ENCODE measurements at places on chromosomes 12 and 14.

DNA sequence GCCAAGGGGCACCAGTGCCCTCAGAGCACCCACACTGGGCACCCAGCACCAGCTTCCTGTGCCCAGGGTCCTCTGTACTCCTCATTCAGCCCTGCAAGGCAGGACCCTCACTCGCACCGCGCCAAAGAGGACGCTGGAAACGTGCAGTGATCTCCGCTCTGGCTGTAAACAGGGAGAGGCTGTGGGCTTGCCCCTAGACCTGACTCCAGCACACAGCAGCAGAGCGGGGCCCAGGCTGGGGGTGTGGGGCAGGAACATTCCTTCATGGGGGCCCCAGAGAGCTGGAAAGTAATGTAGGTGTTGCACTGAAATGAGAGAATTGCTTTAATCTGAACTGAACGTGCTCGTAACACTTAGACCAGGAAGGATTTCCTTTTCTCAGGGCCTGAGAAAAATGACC lies 5.0 kb upstream of the BRF1 start:
- no peak for DNase-seq

GRCh38 chr14:98290596-98290995 lies 981.4 kb downstream of the BCL11B start:
- DNase-seq, result no peak

DNA sequence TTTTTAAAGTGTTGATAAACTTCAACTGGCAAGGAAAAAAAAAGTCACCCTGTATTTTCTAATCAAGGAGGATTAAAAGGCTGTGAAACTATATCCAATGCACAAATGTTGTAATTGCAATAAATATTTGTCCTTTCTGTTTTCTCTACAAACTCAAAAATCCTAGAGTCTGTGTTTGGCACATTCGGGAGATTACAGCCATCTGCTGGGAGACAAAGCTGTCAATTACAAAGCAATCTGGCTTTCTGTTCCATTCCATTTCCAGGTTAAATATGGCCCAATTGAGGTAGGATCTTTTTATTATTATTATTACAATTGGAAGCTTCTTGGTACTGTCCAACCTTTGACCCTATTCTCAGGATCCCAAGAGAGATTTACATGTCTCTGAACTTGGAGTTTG lies 295.9 kb downstream of the DIO2 start:
- no peak for DNase-seq

DNA sequence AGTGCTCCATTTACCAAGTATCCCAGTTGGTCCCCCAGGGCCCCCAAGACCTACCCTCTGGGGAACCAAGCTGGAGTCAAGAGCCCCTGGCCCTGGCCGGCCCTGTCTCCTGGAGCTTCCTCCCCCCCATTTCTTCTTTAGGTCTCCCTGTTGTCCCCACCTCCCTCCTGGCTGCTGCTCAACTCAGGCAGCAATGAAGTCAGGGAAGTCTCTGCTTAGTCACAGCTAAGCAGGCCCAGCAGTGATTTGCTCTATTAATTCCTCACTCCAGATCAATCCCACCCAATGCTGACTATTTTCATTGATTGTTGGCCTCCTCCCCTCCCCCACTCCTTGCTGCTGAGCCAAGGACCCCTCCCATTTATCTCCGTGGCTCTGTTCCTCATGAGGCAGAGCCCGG lies 28.3 kb downstream of the VSX2 start:
- no peak for DNase-seq

DNA sequence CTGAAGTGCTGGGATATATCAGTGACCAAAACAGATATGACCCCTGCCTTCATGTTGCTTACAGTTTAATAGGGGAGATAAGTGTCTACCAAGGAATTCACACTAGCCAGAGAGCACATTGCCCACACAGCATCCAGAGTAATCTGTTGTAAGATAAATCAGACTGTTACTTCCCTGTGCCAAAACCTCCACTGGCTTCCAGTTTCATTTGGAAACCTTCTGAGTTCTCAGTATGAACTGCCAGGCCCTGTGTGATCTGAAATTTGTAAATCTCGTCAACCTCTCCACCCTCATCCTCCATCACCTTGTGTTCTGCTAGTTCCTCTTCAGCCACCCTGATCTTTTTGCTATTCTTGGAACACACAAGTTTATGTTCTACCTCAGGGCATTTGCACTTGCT lies 154.7 kb downstream of the ETV6 start:
- no peak for DNase-seq

Measured in D341Med (cell line).